ENCODE measurements at places on chromosomes 1 and 21.
A peak's percentile ranks its signal among the peaks of the same experiment; 100 is the strongest.

GRCh38 chr1:22812092-22812880, 101.6 kb downstream of the EPHB2 start:
- DNase-seq, result no peak

DNA sequence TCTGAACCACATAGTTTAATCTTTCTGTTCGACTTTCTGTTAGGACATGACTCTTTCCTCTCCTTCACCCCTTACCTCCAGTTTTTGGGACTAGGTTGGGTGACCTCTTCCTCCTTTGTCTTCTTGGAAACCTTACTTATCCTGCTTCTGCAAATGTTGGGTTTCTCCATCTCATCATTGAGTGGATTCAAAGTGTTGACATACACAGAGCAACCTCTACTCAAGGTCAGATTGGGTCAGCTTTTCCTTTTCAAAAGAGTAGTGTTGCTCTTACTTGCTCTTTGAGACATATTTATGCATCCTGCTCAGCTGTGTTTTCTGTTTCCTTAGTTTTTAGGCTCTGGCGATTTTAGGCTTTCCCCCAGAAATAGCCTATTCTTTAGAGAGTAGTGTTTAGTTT, 3.7 kb downstream of the CAMTA1 start:
- no peak for DNase-seq

- peak; percentile 11 for DNase-seq
Observed at GRCh38 chr1:113975211-113975895, 3.9 kb upstream of the OLFML3 start.

GRCh38 chr1:24178407-24178806, 8.7 kb downstream of the IFNLR1 start:
- DNase-seq, result no peak

- DNase-seq, result peak; percentile 75
Observed at GRCh38 chr1:6646499-6647148, 22.0 kb downstream of the THAP3 start.

- DNase-seq, result no peak
Observed at GRCh38 chr1:239056940-239057339, 329.4 kb upstream of the CHRM3 start.

DNA sequence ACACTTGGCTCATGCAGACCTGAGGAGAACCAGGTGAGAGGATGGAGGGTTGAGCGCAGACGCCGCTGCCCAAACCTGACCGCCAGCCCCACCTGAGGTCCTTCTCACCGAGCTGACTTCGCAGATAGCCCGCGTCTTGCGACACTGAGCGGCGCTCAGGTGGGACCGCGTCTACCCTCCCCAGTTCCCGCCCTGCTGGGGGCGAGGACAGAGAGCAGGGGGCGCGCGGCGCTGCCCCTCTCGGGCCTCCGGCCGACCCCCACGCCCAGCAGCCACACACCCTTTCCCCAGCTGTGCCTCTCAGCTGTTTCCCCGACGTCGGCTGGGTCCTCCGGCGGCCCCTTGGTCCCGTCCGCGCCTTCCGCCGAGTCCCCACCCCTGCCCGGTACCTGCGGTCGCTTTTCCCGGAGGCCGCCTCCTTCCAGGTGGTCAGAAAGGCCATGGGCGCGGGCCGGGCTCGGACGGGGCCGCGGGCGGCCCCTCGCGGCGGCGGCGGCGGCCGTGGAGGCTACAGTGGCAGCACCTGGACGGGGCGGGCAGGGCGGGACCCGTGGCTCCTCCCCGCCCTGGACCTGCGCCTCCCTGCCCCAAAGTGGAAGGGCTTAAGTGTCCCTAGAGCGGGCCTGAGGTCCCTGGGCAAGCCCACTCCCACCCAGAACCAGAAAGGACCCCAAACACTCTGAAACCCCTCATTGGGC, 14.4 kb upstream of the TTC39A start:
- peak; percentile 54 for DNase-seq

- DNase-seq, result peak; percentile 78
Observed at GRCh38 chr1:91450260-91450659, 45.6 kb upstream of the HFM1 start.

DNA sequence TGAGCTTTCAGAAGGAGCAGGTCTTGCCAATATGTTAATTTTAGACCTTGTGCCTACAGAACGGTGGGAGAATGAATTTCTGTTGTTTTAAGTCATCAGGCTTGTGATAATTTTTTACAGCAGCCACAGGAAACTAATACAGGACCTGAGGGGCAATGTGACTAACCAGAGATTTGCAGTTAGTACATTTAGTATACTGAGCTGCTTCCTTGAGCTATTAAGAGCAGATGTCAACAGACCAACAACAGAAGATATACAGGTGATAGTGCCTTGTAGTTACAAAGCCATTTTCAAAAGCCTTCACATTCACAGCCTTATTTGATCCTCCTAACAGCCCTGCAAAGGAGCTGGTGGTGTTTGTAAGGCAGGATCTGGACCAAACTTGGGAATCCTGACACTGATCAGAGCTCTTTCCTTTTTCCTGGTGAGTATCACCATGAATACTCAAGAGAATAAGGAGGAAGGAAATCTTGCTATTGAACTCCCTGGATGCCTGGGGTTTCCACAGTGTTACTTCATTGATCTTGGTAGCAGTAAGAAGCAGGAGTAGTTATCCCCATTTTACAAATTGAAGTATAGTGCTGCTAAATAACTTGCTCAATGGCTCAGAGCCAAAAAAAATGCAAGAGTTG, 4.7 kb upstream of the SLAMF1 start:
- DNase-seq, result no peak

GRCh38 chr1:210828996-210829596, 304.9 kb downstream of the KCNH1 start:
- DNase-seq, result no peak

GRCh38 chr1:60504206-60504840, 430.8 kb upstream of the C1orf87 start:
- no peak for DNase-seq

- DNase-seq, result peak; percentile 26
Observed at GRCh38 chr1:218659911-218660677, 315.0 kb downstream of the TGFB2 start.

- DNase-seq, result no peak
Observed at GRCh38 chr21:35044128-35044527, 5.0 kb downstream of the RUNX1 start.

GRCh38 chr1:107098961-107099360, 41.9 kb upstream of the NTNG1 start:
- DNase-seq, result no peak

DNA sequence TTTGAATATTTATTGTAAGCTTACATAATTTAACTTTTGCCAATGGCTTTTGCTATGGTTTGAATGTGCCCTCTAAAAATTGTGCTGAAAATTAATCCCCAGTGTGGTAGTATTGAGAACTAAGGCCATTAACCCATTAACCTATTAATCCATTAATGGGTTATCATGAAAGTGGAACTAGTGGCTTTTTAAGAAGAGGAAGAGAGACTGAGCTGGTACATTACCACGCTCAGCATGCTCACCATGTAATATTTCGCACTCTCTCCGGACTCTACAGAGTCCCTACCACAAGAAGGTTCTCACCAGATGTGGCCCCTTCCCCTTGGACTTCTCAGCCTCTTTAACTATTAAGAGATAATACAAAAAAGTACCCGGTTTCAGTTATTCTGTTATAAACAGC, 164.4 kb upstream of the ZRANB2 start:
- no peak for DNase-seq

GRCh38 chr1:83815330-83815729, 183.6 kb downstream of the TTLL7 start:
- no peak for DNase-seq

GRCh38 chr21:38420140-38420539, 78.1 kb downstream of the ERG start:
- DNase-seq, result no peak
